Kidney glomerular epithelial cell (primary cell): ENCODE measurements at places on chromosomes 16 and 17.

GRCh38 chr17:3959295-3959899, 4.8 kb downstream of the ATP2A3 start:
- DNase-seq: no peak

- DNase-seq: no peak
Observed at GRCh38 chr17:34374457-34374856, 11.4 kb upstream of the CCL1 start.

DNA sequence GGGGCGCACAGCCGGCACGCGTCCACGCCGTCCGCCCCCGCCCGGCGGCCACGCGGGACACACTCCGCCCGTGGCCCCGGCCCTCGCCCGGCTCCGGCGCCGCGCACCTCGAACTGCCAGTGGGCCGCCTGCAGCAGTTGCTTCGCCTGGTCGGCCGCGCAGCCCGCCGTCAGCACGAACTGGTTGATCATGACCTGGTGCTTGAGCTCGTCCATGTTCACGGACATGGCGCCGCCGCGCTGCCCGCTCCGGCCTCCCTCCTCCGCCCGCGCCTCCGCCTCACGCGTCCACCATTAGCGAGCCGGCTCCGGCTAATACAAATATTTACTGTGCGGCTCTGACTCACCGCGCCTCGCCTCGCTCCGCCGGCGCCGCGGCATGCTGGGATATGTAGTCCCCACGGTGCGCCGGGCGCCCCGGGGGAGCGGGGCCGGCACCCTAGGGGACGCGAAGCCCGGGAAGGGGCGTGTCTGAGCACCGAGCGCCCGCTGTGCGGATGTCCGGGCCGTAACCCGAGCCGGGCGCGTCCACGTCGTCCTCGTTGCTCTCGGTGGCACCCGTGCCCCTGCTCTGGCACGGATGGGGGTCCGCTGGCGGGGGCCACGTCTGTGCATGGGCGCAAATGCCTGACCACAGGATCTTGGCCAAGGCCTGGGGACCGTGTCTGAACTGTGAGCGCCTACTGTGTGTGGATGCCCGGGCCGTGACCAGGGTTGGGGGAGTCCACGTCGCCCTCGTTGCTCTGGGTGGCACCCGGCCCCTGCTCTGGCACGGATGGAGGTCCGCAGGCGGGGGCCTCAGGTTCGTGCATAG, at the start of gene UBALD1:
Gene UBALD1, minus strand, starts transcription at position 318 of the 813 bp plus-strand sequence. Its CDS starts 91 bp downstream, at position 227.
- DNase-seq: peak; percentile 61

DNA sequence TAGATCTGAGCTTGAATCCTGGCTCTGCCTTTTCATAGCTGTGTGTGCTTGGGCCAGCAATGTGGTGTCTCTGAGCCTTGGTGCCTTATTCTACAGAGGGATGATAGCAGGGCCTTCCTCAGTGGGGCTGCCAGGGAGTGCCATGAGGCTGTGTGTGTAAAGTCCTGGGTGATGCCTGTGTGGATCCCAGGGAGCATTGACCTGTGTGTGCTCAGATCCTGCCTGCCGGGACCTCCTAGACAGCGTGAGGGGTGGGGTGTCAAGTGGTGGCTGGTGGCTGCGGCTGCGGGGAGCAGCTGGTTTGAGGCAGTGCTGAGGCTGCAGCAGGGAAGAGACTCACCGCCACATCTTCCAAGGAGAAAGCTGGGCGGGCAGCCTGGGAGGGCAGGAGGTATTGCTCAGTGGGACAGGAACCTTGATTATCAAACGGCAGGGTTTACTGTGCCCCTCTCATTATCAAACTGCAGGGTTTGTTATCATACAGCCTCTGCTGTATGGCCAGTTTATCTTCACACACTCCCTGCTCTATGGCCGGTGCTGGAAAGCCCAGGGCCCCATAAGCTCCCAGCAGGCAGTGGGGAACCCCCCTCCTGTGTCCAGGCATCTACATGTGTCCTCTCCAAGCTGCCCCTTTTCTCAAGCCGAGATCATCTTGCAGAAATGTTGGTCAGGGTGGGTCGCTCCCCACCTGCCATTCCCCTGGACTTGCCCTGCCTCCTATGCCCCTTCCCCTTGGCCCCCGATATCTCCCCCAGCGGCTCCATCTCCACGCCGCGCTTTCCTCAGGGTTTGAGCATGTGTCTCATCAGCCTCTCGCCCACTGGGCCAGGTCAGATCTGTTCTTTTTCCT, 3.1 kb upstream of the ADCY7 start:
- no peak for DNase-seq

GRCh38 chr17:27677191-27677590, 46.2 kb downstream of the LGALS9 start:
- DNase-seq: no peak

GRCh38 chr17:78771758-78772382, 10.2 kb downstream of the CYTH1 start:
- no peak for DNase-seq

GRCh38 chr17:76270770-76271668, 5.9 kb downstream of the UBALD2 start:
- no peak for DNase-seq

DNA sequence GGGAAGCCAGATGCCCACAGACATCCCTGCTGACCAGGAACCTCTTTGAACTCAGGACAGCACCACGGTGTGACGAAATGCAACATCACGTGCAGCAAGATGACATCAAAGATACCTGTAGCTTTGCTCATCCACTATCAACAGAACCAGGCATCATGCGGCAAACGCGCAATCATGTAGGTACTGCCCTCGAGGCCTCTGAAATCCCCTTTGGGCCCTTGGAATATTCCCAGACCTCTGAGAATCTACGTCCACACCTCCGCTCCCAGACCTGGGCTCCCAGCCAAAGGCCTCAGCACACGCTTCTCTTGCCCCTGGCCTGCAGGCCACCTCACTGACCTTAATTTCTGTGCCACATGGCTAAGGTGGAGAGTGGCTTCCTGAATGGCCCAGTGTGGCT, 7.3 kb downstream of the CX3CL1 start:
- DNase-seq: no peak

GRCh38 chr16:28623172-28623711, 13.4 kb upstream of the SULT1A1 start:
- no peak for DNase-seq

GRCh38 chr17:16267174-16267573, 50.2 kb downstream of the PIGL start:
- no peak for DNase-seq

- no peak for DNase-seq
Observed at GRCh38 chr17:73566905-73567782, 77.1 kb downstream of the SDK2 start.

- DNase-seq: no peak
Observed at GRCh38 chr17:8212312-8213180, 2.2 kb upstream of the AURKB start.

DNA sequence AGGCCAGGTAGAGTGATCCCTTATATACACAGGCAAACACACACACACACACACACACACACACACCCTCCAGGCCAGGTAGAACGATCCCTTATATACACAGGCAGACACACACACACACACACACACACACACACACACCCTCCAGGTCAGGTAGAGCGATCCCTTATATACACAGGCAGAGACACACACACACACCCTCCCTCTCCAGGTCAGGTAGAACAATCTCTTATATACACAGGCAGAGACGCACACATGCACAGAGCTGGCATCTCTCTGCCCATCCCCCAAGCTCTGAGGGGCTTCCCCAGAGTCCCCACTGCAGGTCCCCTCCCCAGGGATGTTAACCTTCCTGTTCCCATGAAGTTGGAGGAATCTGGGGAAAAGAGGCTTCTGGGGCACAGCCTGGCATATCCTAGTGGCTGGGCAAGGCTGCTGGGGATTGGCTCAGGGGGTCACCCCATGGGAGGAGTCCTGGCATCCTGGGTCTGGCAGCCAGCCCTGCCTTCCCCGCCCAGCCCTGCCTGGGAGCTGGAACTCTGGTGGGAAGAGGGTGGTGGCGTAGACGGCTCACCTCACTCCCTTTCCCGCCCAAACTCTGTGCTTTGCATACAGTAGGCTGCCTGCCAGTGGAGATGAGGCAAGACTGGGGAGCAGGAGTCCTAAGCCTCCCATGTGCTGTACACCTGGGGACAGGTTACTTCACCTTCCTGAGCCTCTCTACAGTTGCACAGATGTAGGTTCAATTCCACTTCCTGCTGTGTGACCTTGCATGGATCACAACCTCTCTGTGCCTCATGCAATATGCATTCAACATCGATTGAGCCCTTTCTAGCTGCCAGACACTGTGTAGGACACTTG, 41.8 kb downstream of the TEKT5 start:
- no peak for DNase-seq

DNA sequence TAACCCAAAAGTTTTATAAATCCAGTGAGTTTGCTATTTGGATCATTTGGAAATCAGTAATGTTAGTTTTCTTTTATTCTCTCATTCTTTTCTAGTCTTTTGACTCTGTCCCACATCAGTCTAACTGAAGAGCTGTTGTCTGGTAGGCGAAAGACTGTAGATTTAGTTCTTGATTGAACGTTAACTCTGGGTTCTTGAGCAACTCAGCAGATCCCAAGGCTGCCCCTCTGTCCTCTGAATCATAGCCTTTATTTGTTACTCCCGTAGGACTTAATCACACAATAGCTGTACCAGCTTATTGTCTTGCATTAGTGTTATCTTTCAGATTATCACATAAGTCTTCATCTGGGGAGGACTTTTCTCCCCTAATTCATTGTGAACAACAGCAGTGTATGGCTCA, 119.3 kb upstream of the TOM1L1 start:
- DNase-seq: no peak

DNA sequence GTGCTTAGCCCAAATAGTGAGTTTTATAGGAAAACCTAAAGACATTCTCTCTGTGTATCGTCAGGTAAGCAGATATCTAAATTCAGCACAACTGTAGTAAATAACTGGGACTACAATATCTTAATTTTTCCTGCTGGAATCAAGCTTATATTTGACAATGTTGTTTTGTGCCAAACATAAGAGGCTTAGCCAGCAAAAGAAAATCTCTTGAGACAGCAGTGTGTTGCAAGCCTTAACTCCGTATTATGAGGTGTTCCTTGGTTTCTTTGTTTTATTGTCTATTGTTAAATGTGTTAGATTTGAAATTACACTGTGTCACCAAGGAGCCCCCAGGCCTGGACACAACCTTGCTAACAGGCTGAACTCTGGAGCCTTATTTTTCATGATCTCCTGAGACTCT, 1570.6 kb upstream of the GOT2 start:
- no peak for DNase-seq

DNA sequence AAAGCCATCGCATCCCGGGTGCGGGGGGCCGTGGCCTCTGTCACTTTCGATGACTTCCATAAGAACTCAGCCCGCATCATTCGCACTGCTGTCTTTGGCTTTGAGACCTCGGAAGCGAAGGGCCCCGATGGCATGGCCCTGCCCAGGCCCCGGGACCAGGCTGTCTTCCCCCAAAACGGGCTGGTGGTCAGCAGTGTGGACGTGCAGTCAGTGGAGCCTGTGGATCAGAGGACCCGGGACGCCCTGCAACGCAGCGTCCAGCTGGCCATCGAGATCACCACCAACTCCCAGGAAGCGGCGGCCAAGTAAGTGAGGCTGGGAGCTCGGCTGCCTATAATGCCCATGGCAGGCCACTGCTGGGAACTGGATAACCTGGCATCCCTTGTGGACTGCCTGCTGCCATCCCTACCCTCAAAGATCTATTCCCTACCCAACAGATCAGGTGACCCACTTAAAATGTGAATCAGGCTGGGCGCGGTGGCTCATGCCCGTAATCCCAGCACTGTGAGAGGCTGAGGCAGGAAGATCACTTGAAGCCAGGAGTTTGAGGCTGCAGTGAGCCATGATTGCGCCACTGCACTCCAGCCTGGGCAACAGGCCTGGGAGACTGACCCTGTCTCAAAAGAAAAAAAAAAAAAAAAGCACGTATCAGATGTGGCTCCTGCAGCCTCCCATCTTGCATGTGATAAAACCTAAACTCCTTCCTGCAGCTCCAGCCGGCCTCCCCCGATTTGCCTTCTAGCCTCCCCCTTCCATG, 18.3 kb downstream of the CDIPT start:
- no peak for DNase-seq

DNA sequence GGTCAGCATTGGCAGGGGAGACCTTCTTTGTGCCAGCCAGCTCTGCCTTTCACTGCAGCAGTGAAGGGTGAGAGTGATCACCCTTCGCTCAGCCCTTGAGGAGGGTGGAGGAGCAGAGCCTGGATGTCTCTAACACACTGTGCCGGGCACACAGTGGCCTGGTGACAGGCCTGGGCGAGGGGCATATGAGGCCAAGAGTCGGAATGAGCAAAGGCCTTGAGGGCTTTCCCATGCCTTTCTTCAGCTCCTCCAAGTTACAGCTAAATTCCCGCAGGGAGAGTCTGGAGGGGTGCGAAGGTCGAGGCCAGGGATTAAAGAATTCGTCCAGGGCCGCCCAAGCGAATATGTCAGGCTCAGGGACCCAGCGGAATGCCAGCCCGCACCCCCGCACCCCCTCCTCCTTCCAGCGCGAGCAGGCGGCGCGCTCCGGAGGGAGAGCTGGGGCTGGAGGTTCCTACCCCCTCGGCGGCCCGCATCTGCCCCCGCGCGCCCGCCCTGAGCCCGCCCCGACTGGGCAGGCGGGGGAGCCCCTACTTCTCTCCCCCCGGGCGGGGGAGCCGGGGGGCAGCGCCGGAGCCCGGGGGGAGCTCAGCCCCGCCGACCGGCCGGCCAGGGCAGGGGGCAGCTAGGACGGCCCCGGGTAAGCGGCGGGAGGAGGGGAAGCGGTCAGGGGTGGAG, at the start of gene RASL10B:
Gene RASL10B, plus strand, starts transcription at position 401 of the 678 bp plus-strand sequence. CDS start 3,546 bp downstream, outside the sequence.
- peak; percentile 35 for DNase-seq

DNA sequence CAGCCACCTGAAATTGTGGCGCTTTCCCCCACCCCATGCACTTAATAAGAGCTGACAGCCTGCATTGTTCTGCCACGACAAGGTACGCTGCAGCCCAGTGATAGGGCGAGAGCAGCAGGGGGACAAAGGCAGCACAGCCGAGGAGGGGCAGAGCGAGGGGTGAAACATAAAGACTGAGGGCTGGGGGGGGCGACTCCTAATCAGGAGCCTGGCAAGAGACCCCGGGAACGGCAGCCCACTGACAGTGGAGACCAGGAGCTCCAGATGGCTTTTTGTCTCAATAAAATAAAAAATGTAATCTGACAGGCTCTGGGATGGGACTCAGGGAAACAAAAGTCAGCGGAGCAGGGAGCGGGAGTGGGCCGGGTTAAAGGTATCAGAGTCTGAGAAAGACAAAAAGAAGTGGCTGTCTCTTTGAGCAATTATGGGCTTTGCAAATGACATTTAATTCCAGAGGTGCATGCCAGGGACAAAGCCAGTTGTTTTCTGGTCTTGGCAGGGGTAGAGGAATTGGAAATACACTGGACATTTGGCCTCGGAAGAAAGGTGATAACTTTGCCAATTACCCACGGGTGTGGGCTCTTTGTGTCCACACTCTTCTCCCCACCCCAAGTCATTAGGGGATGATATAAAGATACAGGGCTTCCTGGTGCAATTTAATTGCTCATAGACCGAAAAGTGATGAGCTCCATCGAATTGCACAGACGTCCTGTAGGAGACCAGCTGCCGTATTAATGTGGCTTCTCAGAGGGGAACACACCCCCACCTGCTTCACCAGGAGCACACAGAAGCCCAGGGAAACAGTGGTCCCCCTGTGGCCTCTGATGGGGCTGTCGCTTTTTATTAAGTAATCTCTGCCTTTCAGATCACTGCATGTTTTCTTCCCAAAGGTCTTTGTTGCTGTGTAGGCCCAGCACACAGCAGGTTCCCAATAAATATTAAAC, 17.6 kb upstream of the CCDC182 start:
- DNase-seq: no peak
